ENCODE measurements at places on chromosomes 3 and 15.

DNA sequence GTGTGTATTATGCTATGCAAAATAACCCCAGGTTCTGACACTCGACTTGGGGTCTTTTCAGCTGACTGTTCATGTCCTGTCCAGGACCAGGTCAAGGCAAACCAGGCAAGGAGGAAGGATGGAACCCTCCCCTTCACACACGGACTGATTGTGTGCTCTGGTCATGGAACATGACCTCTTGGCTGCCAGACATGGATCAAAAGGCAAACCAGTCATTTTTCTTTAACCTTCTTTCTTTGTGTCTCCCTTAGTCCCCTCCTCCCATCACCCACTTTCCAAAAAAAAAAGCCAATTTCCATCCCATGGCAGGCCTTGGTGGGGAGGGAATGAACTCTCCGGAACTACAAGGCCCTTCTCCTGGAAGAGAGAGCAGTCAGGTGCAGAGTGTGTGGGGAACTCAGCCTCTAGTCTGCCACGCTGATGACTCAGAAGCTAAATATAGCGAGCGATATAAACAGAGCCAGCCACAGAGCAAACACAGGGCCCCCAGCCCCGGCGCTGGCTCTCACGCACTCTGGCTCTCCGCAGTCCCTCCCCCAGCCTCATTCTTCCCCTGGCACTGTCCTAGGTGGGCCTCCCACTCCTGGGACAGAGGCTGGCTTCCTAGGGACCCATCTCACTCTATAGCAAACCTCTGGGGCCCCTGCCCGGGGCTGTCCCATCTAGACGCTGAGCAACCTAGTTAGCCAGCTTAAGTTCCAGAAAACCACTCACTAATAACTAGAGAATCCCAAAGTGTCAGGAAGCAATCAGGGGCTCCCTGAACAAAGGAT, 10.0 kb downstream of the BMF start:
- DNase-seq: peak; percentile 44

GRCh38 chr3:484341-484740, 287.8 kb downstream of the CHL1 start:
- DNase-seq: no peak

GRCh38 chr15:63818629-63819028, 15.1 kb downstream of the HERC1 start:
- no peak for DNase-seq

DNA sequence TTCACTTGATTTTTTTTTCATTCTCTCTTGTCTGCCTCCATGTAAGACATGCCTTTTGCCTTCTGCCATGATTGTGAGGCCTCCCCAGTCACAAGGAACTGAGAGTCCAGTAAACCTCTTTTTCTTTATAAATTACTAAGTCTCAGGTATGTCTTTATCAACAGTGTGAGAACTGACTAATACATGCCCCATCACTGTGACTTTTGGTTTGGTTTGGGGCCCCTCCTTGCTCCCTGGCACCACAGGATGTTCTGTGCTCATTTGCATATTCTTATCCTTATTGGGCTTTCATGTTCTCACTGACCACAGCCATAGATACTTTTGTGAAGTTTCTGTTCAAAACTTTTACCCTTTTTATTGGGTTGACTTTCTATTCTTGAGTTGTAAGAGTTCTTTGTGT, 3.8 kb upstream of the PRR20G start:
- DNase-seq: no peak

- DNase-seq: no peak
Measured at GRCh38 chr3:127791221-127791913, 30.9 kb downstream of the MGLL start.

- no peak for DNase-seq
Measured at GRCh38 chr15:63530235-63530634, 25.8 kb downstream of the USP3 start.

- no peak for DNase-seq
Measured at GRCh38 chr3:81485444-81485865, 276.0 kb downstream of the GBE1 start.

- DNase-seq: no peak
Measured at GRCh38 chr3:36244728-36245127, 135.6 kb upstream of the STAC start.

- DNase-seq: no peak
Measured at GRCh38 chr15:78012643-78013077, 64.9 kb downstream of the TBC1D2B start.

GRCh38 chr3:135991621-135992020, 26.1 kb downstream of the PPP2R3A start:
- DNase-seq: no peak

DNA sequence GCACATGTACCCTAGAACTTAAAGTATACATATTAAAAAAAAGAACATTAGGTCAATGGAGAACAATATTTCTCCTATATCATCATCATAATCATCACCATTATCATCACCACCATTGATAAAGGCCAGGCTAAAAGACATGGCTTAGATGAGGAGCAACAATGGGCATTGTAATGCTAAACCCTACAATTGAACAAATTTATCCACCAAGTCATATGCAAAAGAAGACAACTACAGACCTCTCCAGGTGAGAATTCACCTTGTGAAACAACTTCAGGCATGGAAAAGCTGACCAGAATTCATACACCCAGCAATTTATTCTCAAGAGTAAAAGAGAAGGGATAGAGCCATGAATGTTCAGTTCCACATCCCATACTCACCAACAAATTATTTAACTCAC, 46.3 kb upstream of the BBX start:
- no peak for DNase-seq

DNA sequence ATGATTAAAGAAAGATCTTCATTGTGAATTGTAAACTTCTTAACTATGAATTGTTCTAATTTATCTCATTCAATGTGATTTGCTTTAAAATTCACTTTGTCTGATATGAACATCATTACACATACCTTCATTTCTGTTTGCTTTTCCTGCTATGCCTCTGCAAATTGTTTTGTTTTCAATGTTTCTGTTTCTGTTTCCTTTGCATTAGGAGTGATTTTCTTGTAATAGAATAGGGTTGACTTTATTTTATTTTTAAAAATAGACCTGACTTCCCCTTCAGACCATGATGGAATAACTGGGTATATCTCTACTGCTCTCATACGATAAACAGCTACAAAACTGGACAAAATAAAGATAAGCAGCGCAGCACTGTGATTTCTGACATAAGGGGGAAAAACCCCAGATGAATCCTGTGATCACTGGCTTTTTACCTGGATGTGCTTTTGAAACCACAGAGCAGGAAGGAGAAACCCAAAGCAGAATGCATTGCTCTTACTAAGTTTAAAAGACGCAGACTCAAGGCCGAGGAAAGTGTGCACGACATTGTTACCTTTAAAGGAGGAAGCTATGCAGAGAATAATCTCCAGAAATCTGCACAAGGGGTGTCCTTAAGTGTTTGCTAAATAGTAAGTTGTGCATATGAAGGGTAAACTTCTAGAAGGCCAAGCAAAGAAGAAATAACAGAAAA, 420.2 kb downstream of the TBC1D5 start:
- DNase-seq: no peak

GRCh38 chr3:36653095-36653494, 111.3 kb downstream of the DCLK3 start:
- DNase-seq: no peak

GRCh38 chr3:52534281-52535183, 875 bp upstream of the NT5DC2 start:
- no peak for DNase-seq

DNA sequence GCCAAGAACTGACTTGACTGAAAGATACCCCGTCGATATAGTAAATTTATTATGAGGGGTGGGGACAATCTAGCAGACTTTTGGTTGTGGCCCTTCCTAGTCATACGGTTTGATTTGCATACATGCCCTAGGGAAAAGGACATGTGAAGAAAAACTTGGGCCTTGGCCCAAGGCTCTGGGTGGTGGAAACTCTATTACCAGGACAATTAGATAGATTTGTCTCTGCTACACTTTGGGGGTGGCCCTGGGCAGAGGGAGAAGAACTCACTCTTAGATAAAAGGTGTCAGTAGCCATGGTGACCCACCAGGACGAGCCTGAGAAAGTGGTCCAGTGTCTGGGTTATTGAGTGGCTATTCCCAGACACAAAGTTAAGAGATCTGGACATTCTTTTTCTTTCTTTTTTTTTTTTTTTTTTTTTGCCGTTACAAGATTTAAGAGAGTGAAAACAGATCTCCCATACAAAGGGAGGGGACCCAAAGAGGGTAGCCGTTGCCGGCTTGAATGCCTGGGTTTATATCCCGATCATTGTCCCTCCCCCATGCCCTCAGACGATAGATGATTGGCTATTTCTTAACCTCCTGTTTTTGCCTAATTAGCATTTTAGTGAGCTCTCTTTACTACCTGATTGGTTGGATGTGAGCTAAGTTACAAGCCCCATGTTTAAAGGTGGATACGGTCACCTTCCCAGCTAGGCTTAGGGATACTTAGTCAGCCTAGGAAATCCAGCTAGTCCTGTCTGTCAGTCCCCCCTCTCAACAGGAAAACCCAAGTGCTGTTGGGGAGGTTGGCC, 96.4 kb upstream of the SMAD3 start:
- no peak for DNase-seq

GRCh38 chr15:25830844-25831451, 32.2 kb downstream of the ATP10A start:
- DNase-seq: no peak

DNA sequence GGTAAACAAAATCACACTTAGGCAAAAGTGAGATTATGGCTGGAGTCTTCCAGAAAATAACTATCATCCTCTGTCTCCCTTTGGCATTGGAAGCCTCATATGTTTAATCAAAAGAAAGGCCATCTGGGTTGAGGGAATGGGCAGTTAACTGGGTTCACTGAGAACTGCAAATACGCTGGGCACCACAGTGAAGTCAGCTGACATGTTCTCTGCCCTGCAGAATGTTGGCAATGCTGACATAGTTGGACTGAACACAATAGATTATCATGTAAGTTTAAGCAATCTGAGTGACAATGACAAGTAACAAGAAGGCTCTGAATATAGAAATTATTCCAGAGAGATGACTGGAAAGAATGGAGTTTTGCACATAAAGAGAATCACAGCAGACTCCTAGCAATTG, 43.8 kb upstream of the SLC25A26 start:
- no peak for DNase-seq

DNA sequence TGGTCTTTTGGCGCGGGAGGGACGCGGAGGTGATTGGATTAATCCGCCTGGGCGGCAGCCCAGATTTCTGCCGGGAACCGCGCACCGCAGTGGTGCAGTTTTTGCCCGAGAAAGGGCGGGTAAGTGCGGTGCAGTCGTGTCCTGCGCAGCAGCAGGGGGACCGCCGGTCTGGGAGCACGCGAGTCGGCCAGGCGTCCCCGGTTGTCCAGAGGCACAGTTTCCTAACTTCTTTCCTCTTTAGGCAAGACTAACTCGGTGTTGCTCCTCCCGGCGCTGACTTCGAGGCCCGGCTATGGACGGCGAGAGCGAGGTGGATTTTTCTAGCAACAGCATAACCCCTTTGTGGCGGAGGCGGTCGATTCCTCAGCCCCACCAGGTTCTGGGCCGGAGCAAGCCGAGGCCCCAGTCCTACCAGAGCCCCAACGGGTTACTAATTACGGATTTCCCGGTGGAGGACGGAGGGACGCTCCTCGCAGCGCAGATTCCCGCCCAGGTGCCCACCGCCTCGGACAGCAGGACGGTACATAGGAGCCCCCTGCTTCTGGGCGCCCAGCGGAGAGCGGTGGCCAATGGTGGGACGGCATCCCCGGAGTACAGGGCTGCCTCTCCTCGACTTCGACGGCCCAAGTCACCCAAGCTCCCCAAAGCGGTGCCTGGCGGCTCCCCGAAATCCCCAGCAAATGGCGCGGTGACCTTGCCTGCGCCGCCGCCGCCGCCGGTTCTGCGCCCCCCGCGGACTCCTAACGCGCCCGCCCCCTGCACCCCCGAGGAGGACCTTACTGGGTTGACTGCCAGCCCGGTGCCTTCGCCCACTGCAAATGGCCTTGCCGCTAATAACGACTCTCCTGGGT, 736 bp downstream of the ARHGEF26 start:
- DNase-seq: no peak

DNA sequence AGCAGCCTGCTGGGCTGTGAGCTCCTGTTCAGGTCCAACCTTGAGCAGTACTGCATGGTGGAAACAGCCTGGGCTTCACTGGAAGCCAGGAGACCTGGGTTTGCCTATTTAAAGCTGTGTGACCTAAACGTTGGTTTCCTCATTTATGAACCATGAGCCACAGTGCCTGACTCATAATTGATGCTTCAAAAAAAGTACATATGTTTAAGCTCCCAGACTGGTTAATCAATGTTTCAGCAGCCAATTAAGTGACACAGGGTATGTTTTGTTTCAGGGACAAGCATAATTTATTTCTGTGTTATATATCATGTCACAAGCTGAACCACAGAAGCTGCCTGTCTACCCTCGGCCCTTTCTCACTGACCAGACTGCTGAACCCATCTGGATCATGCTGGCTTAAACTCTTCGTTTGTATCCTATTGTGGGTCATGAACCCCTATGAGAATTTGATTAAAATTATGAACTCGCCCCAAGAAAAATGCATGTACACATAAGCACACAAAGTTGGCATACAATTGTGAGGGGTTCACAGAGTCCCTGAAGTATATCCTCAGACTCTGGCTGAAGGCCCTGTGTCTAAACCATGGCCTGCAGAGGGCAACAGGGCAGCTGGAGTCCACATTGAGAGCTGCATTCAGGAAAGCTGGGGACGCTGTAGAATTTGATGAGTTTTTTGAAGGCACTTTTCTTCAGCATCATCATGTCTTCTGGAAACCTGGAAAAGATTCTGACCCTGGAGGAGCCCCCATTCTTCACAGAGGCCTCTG, 23.7 kb downstream of the HDC start:
- DNase-seq: no peak

DNA sequence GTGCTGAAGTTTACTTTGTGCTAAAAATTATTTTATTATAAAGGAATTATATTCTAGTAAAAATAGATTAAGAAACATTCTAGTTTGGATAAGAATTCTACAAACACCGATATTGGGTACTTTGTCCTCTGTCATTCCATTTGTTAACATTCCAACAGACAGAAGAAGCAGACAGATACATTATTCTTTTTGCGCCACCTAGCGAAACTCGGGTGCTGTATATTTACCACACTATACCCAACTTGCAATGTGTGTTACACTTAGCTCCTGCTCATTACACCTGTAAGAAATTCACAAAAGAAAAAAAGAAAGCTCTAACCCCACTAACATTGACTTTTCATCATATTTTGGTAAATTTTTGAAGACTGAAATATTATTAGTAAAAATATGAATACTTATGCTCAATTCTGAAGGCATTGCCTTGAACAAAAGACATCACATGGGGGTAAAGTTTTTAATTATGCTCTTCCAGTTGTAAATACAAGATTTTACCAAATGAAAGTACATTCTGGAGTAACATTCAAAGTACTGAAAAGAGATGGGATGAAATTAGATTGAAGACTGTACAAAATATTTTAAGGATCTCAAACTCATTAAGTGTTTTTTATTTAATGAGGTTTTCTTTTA, 136.5 kb upstream of the MLF1 start:
- DNase-seq: no peak

DNA sequence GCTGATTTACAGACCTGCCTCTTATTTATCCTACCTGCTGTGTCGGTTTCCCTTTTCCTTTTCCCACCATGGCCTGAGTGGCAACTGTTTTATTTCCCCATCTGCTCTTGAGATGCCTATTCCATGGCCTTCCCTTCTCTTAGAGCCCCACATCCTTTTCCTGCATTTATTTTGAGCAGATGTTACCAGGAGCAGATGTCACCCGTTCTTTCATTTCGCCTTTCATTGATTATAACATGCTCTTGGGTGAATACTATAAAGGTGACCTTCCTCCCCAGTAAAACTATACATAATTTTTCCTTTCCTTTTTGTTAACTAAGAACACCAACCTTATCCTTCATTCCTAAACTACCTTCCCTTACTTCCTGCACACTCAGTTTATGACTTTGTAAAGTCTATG, 8.5 kb upstream of the P2RY1 start:
- no peak for DNase-seq

GRCh38 chr15:93146196-93146595, 57.2 kb upstream of the RGMA start:
- DNase-seq: no peak
